ENCODE measurements at places on chromosomes 5 and 9.

- no peak for DNase-seq
Observed at GRCh38 chr9:592225-592624, 249.3 kb upstream of the DMRT1 start.

DNA sequence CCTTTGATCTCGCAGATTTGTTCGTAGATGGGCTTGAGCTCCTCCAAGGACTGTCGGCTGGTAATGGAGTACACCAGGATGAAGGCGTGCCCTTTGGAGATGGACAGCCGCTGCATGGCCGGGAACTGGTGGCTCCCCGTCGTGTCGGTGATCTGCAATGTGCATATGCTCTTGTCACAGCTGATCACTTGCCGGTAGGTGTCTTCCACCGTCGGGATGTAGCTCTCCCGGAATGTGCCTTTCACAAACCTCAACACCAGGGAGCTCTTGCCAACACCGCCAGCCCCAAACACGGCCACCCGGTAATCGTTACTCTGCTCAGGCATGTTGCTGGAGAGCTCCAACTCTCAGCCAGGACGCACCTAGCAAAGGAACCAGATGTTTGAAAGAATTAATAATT lies 29.1 kb downstream of the DIRAS2 start:
- no peak for DNase-seq

DNA sequence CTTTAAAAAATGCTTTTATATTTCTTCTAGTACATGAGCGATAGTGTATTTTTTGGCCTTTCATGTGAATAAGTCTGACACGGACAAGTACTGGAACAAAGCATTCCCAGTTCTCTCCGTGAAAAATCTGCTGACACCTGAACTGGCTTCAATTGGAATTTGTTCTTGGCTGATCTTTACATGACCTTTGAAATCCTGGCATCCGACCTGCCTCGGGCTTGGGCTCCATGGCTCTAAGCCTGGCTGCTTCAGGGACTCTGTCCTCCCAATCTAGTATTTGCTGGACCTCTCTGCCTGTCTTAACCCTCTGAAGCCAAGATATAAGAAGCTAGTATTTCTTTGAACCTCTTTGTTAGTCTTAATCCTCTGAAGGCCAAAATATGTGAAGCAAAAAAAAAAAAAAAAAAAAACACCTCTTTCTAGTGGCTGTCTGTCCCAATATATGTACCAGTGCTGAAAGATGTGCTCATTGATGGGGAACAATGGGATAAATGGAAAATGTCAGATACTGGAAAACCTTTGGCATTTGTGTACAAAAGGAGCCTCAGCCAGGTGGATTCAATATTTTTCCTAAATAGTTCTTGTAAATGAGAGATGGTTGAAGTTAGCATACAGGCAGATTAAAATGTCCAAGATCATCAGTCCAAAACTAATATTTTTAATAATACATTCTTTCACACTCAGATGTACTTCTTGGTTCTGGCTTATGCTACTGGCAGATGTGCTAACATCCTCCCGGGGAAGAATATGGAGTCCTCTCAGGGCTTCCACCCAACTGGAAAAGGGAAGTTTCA lies 470.6 kb downstream of the TUSC1 start:
- no peak for DNase-seq

DNA sequence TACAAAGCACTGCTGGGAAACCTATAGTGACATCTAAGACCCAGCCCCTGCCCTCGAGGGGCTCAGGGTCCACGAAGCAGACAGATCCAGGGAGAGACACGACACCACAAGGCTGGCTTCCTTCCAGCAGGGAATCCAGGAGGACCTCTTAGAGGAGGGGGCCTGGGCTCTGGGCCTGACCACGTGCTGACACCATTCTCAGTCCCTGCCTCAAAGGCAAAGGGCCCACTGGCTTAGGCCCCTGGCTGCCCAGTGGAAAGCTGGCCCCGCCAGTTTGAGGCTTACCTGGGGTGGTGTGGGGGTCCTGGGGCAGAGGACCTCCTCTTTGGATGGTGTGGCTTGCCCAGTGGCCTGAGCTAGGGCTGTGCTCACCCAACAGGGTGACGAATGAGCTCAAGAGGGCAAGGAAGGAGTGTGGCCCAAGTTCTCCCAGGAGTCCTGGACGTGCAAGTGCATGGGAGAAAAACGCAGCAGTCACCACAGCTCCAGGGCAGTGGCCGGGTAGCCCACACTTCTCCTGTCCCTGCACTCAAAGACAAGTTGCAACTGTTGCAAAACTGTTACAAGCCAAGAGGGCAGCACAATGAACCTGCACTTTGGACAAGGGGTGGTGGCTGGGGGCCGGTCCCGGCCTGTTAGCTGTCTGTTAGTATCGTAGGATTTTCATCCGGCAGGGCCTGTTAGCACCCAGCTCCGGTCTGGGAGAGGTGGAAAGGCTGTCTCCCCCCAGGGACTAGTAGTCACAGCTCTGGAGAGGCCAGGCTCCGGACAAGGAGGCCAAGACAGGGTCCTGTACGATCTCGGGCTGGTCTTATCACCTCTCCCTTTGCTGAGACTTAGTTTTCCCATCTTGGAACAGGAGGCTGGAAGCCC lies 1.5 kb upstream of the SARDH start:
- no peak for DNase-seq

Data from stimulated activated CD8-positive, alpha-beta memory T cell treated with anti-CD3 and anti-CD28 coated beads, Interleukin-12 subunit alpha, Interleukin-12 subunit beta, amount 100 ng/mL, for 1 hour (primary cell).